ENCODE measurements at places on chromosomes 12 and 14.

DNA sequence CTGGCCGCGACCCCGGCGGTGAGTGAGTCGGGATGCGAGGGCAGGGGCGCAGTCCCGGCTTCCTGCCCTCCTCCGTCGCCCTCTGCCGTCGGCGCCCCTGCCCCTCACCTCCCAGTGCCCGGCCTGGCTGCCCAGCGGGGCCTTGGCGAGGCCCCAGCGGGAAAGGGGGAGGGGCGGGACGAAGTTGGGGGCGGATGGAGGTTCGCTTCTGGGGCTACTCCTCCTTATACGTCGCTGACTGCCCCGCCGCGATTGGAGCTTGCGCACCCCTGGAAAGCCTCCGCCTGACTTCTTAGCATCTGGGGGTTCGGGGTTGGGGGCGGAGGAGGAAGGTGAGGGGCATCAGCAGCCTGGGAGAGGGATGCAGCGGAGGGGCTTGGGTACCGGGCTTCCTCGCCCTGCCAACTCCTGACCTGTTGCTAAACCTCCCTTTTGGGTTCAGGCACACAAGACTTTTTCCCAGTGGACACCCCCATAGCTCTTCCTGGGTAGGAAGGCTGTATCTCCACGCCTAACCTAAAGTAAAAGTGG is 406 bp downstream of the TMEM263 start:
- peak; percentile 43 for DNase-seq

GRCh38 chr12:51871126-51871525 is 16.8 kb upstream of the ANKRD33 start:
- DNase-seq, result no peak

DNA sequence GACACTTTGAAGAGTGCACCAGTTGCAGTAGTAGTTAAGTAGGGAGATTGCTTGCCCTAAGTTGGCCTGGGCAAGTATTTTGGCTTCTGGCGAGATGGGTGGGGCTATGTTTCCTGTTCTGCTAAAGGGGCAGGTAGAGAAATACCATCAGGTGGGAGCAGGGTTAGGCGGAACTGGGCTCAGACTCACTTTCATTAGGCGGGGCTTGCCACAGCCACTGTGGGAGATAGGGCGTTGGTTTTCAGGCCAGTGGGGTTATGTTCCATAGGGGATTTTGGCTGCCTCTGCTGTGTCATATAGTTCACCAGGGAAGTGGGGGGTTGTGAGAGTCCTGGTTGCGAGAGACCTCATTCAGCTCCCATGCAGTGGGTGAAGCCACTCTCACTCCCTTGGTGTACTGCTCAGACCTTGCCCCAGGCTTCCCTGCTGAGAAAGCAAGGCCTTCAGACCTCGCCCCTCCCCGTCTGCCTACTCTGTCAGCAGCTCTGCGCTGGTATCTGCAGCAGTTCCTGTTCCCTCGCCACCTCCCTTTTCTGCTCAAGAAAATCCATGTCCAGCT is 43.3 kb downstream of the AEBP2 start:
- DNase-seq, result peak; percentile 40

GRCh38 chr14:52473557-52473956 is 78.7 kb downstream of the TXNDC16 start:
- peak; percentile 56 for DNase-seq

- no peak for DNase-seq
Observed at GRCh38 chr12:130815028-130815741, 23.9 kb downstream of the STX2 start.

GRCh38 chr12:72135021-72135301 is 137.2 kb upstream of the TRHDE start:
- DNase-seq, result no peak

GRCh38 chr14:23437133-23438100 is 2.0 kb upstream of the MYH7 start:
- DNase-seq, result peak; percentile 20

DNA sequence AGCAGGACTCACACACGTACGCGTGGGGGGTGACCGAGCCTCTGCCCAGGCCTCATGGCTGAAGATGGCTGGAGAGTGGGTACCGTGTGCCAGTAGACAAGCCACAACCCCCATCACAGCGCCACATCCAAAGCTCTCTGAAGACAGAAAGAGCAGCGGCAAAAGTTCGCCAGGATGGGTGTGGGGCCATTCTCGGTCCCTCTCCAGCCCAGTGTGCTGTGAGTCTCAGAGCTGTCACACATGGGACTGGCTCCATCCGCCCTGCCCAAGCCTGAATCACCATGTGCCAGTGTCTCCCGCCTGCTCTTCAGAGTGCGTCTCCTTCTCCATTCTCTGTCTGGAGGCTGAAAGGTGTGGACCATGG is 5.7 kb downstream of the TMEM179 start:
- DNase-seq, result no peak

GRCh38 chr14:24388474-24389179 is 10.2 kb upstream of the NYNRIN start:
- DNase-seq, result no peak

- DNase-seq, result no peak
Observed at GRCh38 chr12:6377667-6377994, 2.3 kb upstream of the SCNN1A start.

GRCh38 chr14:89578156-89578555 is 161.1 kb upstream of the FOXN3 start:
- DNase-seq, result no peak

DNA sequence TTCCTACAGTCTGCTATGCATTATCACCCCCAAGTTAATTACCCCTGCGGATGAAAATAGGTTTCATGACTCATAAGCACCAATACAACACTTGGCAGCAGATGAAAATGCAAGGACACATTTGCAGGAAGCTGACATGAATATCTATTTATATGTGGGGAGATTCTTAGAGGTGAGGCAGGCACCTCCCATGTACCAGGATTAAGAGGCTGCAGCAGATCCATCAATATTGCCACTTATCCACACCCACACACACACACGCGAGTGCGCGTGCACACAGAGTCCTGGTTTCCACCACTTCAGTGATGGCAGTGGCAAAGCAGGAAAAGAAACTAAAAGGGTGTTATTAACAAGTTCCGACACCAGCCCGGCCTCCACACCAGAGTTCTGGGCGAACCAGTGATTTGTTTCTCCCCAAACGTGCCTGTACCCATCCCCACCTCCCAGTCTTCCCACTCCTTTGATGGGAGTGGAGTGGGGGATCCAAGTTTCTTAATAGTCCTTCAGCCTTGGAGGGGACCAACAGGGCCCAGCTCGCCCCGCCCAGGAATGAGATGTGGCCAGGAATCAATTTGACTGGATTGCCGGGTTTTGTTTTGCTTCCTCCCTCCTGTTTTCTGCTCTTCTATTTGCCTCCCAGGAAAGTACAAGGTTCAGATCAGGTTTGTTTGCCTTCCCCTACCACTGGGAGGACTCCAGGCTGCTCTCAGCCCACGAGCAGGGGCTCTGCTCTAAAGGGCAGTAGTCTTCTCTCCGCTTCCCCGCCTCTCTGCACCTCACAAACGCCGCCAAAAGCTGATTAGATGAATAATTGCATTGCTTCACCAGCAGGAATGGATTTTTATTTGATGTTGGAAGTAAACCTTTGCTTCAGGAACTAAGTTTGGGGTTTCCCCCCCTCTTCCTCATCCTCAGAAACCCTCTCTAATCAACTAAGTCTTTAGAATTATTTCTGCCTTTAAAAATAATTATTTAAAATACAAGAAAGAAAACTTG is 5.2 kb downstream of the IRF2BPL start:
- no peak for DNase-seq

GRCh38 chr14:95523815-95524448 is 7.5 kb upstream of the SYNE3 start:
- peak; percentile 97 for DNase-seq

DNA sequence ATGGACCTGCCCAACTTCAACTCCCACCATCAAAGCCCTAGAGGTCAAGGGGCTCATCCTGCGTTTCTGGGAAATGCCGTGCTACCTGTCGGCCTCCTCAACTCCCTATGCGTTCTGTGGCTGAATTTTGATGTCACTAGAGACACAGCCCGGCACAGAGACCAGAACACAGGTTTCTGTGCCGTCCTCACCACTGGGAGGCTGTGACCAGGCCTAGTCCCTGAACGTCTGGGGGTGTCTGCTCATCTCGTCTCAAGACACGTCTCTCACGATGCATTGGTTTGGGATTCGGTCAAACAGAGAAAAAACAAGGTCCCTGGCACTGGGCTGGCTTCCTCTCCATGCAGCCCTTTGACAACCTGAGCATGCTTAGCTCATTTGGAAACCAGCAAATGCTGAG is 33.5 kb downstream of the SLC15A4 start:
- no peak for DNase-seq

GRCh38 chr14:58765418-58765831 is 127.7 kb downstream of the DACT1 start:
- DNase-seq, result no peak

DNA sequence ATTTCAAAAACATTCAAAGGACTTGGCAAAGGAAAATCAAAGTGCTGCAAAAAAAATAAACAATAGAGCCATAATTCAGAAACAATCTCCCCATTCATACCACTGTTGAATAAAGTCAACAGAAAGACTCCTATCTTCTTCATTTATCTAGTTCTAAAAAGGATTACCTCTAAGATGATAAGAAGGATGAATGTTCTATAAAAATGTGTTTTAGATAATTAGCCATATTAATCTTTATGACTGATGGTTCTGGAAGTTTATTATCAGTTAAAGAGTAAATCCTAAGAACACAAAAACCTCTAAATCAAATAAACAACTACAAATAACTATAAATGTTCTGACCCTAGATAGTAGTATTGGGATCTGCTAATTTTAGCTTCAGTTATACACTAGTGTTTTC is 37.8 kb upstream of the CDKL1 start:
- no peak for DNase-seq

DNA sequence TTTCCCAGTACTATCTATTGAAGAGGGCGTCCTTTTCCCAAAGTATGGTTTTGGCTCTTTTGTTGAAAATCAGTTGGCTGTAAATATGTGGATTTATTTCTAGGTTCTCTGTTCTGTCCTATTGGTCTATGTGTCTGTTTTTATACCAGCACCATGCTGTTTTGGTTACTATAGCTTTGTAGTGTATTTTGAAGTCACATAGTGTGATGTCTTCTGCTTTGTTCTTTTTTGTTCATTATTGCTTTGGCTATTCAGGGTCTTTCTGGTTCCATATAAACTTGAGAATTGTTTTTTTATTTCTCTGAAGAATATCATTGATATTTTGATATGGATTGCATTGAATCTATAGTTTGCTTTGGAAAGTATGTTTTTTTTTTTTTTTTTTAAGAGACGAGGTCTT is 67.4 kb downstream of the ERC1 start:
- DNase-seq, result no peak

GRCh38 chr12:130474599-130475269 is 137.0 kb downstream of the PIWIL1 start:
- no peak for DNase-seq

DNA sequence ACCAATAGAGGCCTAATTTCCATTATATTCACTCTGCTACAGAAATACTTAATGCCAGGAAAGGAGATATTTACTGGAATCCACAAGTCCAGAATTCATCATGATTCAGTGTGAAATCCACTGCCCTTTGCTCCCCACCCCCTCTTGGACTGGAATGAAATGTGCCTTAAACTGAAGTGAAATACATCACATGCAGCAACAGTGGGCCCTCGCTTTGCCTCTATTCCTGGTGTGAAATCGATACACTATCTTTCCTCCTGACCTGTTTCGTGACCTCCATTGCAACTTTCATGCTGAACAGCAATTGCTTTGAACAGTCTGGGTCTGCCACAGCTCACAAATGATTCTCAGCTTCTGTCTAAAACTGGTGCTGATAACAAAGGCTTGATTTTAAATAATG is 100.6 kb downstream of the NPAS3 start:
- no peak for DNase-seq

DNA sequence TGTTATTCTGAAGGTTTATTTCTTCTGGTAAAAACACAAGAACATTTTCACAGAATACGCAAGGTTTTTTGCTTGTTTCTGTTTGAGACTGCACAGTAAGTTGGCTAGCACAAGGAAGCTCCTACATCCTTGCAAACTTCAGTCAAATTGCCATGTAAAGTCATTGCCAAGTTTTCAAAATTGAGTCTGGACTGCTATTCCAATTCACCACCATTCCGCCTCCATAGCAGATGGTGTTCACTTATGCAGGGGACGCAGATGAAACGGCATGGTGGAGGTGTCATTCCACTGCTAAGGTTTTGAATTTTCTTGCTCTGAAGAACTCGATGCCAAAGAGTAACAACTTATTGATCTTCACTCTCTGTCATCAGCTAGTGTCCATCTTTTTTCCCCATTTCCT is 303.9 kb upstream of the SYT1 start:
- no peak for DNase-seq

GRCh38 chr12:77064896-77065360 is 441 bp downstream of the E2F7 start:
- peak; percentile 41 for DNase-seq

GRCh38 chr12:27436029-27436428 is 10.5 kb upstream of the SMCO2 start:
- DNase-seq, result no peak

DNA sequence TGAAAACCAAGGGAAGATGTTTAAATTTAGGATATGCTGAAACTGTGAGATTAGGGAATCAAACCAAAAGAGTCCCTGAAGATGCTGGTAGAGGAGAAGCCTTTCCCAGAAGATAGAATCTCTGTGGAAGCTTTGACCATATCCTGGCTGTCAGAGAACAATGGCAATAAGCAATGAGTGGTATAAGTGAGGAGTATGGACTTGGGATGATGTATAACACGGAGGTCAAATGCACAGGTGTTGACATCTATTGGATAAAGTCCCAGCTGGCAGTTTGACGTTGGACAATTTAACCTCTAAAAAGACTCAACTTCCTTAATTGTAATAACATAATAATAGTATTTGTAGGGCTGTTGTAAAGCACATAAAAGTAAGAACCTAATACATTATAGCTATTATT is 30.1 kb upstream of the CLEC14A start:
- no peak for DNase-seq

- DNase-seq, result no peak
Observed at GRCh38 chr14:103890821-103891666, 37.2 kb upstream of the TDRD9 start.

- DNase-seq, result no peak
Observed at GRCh38 chr12:126644236-126645020, 1579.2 kb downstream of the AACS start.

GRCh38 chr12:95522692-95523091 is 28.6 kb downstream of the USP44 start:
- no peak for DNase-seq

- DNase-seq, result no peak
Observed at GRCh38 chr14:20733684-20734429, 11.8 kb upstream of the EDDM3A start.

- DNase-seq, result no peak
Observed at GRCh38 chr12:4144676-4145075, 128.9 kb upstream of the CCND2 start.
